ENCODE measurements at places on chromosomes 3 and 15. TPM values are rescaled to one million over a fixed set of nuclear protein-coding genes. Genes with fewer than 3 reads are reported as not detected.

DNA sequence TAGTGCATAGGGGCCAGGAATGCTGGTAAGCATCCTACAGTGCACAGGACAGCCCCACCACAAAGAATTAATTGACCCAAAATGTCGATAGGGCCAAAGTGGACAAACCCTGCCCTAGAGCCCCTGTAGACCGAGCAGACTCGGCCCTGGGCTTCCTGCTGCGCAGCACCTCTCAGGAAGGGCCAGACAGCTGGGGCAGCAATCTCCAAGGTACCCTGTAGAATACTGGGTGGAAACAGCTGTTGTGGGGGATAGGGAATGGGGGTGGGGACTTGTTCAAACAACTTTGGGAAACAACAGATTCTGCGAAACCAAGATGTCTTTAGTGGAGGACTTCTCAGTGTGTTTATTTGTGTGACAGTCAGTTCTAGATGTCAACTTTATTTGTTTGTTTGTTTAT is 67.1 kb downstream of the MRPL46 start:
- DNase-seq: no peak

GRCh38 chr15:52171386-52171785 is 19.8 kb downstream of the GNB5 start:
- DNase-seq: no peak

DNA sequence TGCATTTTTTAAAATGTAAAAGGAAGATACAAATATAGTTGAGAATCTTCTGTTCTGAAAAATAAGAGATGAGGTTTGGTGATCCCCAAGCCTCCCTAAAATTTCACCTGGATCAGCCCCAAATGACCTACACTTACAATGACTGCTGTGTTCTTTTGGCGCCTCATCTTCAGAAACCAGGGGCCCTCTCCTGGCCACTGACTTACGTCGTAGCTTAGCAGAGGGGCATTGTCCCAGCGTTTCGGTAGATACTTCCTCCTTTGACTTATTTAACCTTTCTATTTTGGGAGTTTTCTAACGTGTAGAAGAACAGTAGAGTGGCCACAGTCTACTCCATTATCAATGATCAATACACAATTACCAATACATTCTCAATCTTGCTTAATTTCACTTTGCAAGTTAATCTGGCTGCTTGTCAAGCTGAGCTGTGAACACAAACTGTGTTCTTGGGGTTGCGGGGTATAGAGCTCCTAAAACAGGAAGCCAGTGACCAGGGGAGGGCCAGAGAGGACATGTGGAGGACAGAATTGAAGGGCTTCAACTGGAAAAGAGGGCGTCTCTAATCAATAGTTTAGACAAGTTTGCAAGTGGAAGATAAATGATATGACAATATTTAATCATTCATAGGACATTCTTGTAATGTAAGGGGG is 419.5 kb downstream of the LPP start:
- DNase-seq: no peak

LINGO1 gene
- 32.6 TPM for total RNA-seq
